Uterine smooth muscle cell (primary cell): ENCODE measurements at places on chromosomes 3 and 15. TPM values are rescaled to one million over a fixed set of nuclear protein-coding genes. Genes with fewer than 3 reads are reported as not detected.

The CYP1A2 gene
- not detected in 2 replicates for total RNA-seq

The CCK gene
- 0.62 and 1.1 TPM in 2 replicates for total RNA-seq

The NR2E3 gene
- 0.22 and 0.25 TPM in 2 replicates for total RNA-seq

The CHRFAM7A gene
- 1.00 and 1.4 TPM in 2 replicates for total RNA-seq

The SLC7A14 gene
- total RNA-seq: 0.44 and 0.75 TPM in 2 replicates

The ZNF385D gene
- total RNA-seq: 0.66 and 0.75 TPM in 2 replicates

The AHSG gene
- total RNA-seq: not detected in 2 replicates
